Gastrocnemius medialis (tissue), 4 donors: ENCODE measurements at places on chromosomes 2 and 18. TPM values are rescaled to one million over a fixed set of nuclear protein-coding genes. Genes with fewer than 3 reads are reported as not detected.
A peak's percentile ranks its signal among the peaks of the same experiment; 100 is the strongest.

Gene CPO
- total RNA-seq = 0.68 TPM

DNA sequence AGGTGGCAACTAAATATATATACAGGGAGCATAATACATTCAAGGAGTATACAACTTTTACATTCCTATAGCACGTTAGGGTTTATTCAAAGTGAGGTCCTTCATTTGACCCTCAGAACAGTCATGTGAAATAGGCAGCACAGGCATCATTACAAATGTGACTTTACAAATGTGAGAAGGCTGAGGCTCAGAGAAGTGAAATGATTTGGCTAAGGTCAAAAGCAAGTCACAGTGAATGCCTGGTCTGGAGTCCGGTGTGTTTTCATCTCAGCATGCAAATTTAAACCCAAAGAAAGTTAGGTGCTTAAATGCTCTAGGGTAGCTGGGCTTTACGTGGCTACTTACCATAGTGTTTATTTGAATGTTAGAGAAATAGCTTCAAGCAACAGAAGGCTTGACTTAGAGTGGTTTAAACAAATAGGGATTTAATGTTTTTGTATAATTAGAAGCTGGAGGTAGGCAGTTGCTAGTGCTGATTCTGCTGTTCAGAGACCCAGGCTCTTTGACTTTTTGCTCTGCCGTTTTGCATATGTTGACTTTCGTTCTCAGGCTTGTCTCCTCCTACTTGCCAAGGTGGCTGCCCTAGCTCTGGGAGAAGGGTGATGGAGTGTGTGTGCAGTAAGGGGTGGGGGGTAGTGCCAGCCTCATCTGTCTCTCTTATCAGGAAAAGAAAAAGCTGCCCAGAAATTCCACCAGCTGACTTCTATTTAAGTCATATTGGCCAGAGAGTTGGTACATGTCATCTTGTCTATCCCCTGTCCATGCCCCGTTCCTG is 89.2 kb downstream of the PLCL1 start:
- H3K4me3 ChIP-seq = peak overlapping the region; percentile 10
- H3K27me3 ChIP-seq = no peaks in the 10 kb centered on the region
- H3K36me3 ChIP-seq = no peaks in the 10 kb centered on the region
- no peak for DNase-seq

GRCh38 chr2:215022418-215022817 is 116.0 kb downstream of the ABCA12 start:
- H3K4me1 ChIP-seq = no peaks in the 10 kb centered on the region
- H3K4me3 ChIP-seq = no peak overlapping the region
- DNase-seq = no peak
- H3K36me3 ChIP-seq = no peaks in the 10 kb centered on the region

Gene TBR1
- not detected for total RNA-seq

DNA sequence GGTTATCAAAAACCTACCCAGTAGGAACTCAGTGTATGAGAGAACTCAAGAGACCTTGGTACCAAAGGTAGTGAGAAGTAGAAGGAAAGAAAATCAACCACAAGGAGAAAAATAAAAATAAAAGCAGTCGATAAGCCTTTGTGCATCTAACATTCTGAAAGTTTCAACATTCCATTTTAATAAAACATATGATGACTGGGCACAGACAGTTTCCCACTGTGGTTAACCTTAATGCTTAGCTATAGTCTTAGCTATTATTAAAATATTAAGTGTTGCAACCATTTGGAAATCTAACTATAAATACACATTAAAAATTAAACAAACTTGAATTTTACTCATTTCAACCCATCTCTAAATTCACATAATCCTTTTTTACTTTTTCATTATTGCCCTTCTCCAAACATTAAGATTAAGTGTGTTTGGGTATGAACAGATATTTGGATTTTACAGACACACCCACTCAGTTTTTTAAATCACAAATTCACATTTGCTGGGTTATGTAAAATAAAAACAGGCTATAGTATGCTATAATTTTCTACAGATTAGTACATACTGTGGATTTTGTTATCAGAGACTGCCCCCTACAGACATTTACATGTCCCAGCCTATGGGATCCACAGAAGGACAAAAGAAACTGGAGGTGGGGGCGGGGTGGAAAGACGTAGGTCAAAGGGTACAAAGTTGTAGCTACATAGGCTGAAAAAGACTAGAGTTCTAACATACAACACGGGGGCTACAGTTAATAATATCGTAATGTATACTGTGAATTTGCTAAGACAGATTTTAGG is 32.8 kb downstream of the SRBD1 start:
- H3K4me3 ChIP-seq = no peak overlapping the region
- DNase-seq = no peak
- H3K27me3 ChIP-seq = no peaks in the 10 kb centered on the region

Gene GREB1
- 1.7 TPM for total RNA-seq

DNA sequence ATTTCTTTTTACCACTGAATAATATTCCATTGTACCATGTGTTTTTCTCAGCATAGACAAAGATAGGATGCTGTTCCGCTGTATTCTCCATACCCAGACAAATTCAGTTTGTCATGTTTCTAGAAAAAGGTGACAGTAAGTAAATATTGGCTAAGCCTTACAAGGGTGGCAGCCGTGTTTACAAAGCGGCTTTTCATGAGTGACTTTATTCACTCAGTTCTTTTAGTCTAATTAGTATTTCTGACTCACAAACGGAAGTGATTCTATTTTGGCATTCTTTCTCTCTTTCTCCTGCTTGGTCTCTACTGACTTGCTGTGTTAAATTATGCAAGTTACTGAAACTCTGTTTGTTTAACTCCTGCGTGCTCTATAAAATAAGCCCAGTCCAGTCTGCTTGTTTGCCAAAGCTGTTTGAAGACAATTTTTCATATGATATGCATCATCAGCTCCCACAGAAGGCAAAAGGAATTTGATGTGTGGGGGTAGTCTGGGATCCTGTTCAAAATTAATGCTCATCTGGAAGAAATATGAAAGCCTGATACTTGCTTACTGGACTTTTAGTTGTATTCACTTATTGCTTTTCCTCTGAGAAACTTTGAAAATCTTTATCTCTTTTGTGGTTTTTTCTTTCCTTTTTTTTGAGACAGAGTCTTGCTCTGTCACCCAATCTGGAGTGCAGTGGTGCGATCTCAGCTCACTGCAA is 2.3 kb upstream of the PLEKHH2 start:
- H3K27me3 ChIP-seq = peaks cover 33% of the 10 kb centered on the region
- no peak for DNase-seq

GRCh38 chr18:70284976-70285620 is 3.7 kb upstream of the SOCS6 start:
- H3K27me3 ChIP-seq = no peaks in the 10 kb centered on the region
- peaks cover 4% of the 10 kb centered on the region for H3K4me1 ChIP-seq
- DNase-seq = no peak
- no peak overlapping the region for H3K4me3 ChIP-seq

DNA sequence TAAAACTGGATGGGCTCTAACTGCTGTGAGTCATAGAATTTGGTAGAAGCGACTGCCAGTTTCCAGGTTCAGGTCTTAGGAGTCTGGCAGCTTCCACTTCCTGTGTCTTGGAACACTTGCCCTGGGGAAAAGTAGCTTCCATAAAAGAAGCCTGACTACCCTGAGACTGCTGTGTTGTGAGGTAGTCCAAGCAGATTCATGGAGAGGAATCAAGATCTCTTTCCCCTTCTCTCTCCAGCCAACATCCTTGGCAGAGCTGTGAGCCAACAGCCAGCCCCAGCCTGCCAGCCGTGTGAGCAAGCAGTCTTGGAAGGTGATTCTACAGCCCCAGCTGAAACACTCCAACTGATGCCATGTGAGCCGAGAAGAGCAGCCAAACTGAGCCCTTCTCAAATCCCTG is 33.7 kb downstream of the SLC20A1 start:
- peaks cover 18% of the 10 kb centered on the region for H3K4me1 ChIP-seq
- H3K27me3 ChIP-seq = no peaks in the 10 kb centered on the region
- peak; percentile 38 for DNase-seq
- H3K36me3 ChIP-seq = no peaks in the 10 kb centered on the region
- peak overlapping the region; percentile 64 for H3K27ac ChIP-seq

GRCh38 chr2:161219211-161219610 is 59.0 kb downstream of the TANK start:
- no peak for DNase-seq
- no peak overlapping the region for H3K27ac ChIP-seq
- H3K4me3 ChIP-seq = no peak overlapping the region

Gene SIGLEC15
- total RNA-seq = not detected

Gene TRIM54
- 422 TPM for total RNA-seq

Gene UGT1A3
- not detected for total RNA-seq

DNA sequence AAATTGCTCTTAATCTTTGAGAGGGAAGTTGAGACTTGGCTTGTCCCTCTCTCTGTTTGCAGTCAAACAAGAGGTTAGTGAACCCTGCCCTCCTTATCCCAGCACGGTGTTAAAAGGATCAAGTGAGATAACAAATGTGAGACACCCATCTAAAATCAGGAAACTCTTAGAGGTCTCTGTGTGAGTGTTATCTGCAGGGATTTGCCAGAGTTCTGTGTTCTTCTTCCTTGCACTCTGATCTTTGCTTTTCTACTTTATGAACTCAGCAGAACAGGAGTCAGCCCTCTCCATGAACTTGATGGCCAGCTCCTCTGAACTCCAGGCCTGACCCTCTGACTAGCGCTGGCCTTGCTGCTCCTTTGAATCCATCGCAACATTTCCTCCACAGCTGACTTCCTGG is 123.8 kb downstream of the NCKAP5 start:
- H3K4me3 ChIP-seq = no peak overlapping the region
- H3K4me1 ChIP-seq = no peaks in the 10 kb centered on the region
- H3K27ac ChIP-seq = no peak overlapping the region
- DNase-seq = no peak

DNA sequence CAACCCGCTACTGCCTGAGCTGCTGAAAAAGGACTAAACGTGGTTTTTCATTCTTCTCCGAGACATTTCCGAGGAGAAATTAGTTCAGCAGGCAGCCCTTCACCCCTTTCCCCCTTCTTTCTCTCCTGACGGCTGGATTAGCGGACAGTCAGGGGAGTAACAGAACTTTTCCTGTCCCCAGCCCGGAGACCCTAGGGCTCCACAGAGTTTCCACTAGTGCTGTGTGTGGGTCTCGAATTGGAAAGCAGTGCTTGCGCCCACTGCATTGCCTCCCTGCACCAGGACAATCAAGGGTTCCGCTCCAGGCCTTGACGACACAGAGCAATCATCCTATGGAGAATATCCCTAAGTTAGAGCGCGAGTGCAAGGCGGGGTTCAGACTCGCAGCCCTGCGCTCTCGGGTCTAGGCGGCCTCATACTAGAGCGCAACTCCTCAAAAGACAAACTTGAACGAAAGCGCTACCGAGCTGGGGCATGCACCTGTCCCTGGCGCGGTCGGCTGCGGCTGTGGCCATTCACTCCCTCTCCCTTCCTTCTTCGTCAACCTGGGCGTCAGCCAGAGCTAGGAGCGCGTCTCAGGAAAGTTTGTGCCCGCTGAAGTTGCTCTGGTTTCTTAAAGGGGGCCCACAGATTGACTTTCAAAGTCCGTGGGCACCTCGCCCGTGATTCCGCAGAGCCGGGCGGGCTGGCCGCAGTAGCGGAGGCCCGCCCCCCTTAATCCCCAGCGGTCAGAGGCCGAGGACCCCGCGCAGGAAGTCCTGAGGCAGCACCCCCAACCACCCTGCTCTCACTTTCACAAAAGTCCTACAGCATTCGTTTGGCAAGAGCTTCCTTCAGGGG is 801 bp downstream of the OSR1 start:
- H3K27ac ChIP-seq = peak overlapping the region; percentile 69
- peak overlapping the region; percentile 71 for H3K4me3 ChIP-seq
- H3K27me3 ChIP-seq = peaks cover 29% of the 10 kb centered on the region
- no peak for DNase-seq
- H3K4me1 ChIP-seq = peaks cover 13% of the 10 kb centered on the region

Gene LIMS4
- total RNA-seq = 2.9 TPM

Gene ALPG
- not detected for total RNA-seq

- no peak overlapping the region for H3K27ac ChIP-seq
- peaks cover 16% of the 10 kb centered on the region for H3K36me3 ChIP-seq
- no peak for DNase-seq
- no peaks in the 10 kb centered on the region for H3K4me1 ChIP-seq
- H3K4me3 ChIP-seq = no peak overlapping the region
Measured at GRCh38 chr2:74081030-74081762, 66.5 kb downstream of the BOLA3 start.

DNA sequence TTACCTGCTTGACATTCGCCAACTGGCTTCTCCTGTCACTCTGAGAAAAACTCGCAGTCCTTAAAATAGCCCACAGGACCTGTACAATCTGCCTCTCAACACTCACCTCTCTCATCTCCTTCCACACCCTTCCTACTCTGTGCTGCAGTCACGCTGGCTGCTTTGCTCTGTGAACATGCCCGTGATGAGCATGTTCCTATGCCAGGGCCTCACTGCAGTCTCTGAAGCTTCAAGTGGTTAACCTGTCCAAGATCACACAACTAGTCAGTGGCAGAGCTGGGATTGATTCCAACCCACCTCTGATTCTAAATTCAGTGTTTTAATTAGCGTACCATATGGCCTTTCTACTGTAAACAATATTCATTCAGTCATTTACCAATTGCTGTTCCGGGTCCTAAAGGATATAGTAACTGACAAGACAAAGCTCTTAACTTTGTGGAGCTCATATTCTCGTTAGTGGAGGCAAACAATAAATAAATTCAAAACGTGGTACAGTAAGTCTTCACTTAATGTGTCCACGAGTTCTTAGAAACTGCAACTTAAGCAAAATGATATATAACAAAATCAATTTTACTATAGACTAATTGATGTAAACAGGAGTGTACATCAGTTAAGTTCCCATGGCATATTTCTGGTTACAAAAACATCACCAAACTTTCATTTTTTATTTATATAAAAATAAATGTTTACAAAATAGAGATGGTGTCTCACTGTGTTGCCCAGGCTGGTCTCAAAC is 38.9 kb upstream of the FBXO11 start:
- no peaks in the 10 kb centered on the region for H3K36me3 ChIP-seq
- H3K4me3 ChIP-seq = no peak overlapping the region
- no peak overlapping the region for H3K27ac ChIP-seq
- no peaks in the 10 kb centered on the region for H3K27me3 ChIP-seq
- no peaks in the 10 kb centered on the region for H3K4me1 ChIP-seq

DNA sequence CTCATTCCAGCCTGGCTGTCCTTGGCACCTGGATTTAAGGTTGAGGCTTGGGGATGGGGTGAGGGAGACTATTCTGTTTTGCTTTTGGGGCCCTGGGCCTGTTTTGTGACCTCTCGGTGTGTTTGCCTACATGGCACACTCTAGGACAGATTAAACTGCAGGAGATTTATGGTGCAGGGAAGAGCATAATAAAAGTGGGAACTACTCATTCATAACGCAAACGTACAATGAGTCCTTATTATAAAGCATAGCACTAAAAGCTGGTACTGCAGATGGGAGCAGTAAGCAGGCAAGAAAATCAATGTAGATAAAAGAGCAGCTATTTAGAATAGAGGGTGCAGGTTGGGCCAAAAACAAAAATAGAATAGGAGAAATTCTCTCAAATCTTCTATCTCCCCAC is 238.4 kb downstream of the ACTR3 start:
- H3K36me3 ChIP-seq = no peaks in the 10 kb centered on the region
- H3K27ac ChIP-seq = no peak overlapping the region
- H3K4me1 ChIP-seq = no peaks in the 10 kb centered on the region
- no peaks in the 10 kb centered on the region for H3K27me3 ChIP-seq
- no peak overlapping the region for H3K4me3 ChIP-seq
